T-helper 17 cell (primary cell): ENCODE measurements at places on chromosomes 4 and X.

DNA sequence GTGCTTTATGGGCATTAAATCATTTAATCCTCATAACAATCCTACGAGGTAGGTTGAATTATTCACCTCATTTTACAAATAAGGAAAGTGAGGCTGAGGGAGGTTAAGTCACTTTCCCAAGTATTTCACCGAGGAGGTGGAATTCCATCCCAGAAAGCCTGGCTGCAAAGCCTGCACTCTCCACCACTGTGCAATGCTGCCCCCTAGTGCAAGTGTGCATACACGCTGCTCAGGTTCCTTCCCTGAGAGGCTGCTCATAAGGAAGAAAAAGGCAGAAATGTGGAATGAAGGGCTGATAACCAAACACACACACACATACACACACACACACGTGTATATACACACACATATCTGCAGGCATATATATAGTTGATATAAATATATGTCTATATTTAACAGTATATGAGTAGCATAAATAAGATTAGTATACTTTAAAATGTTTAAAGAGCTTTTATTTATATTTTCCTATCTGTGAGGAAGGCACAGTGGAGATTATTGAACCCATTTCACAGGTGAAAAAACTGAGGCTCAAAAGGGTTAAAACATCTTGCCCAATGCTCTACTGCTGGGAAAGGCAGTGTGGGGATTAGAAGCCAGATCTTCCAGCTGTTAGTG, 714.5 kb upstream of the TENM3 start:
- H3K4me3 ChIP-seq = no peak overlapping the region
- DNase-seq = no peak
- H3K36me3 ChIP-seq = no peaks in the 10 kb centered on the region
- H3K27ac ChIP-seq = no peak overlapping the region
- no peaks in the 10 kb centered on the region for H3K27me3 ChIP-seq

- H3K4me1 ChIP-seq = no peaks in the 10 kb centered on the region
- H3K4me3 ChIP-seq = no peak overlapping the region
- no peak for DNase-seq
These were observed 365.7 kb downstream of the FGF13 start for GRCh38 chrX:138345801-138346200.

GRCh38 chr4:3168029-3168428, 80.9 kb upstream of the MSANTD1 start:
- H3K36me3 ChIP-seq = peaks cover 21% of the 10 kb centered on the region
- peaks cover 16% of the 10 kb centered on the region for H3K4me1 ChIP-seq
- no peak for DNase-seq
- no peaks in the 10 kb centered on the region for H3K27me3 ChIP-seq
- no peak overlapping the region for H3K27ac ChIP-seq

DNA sequence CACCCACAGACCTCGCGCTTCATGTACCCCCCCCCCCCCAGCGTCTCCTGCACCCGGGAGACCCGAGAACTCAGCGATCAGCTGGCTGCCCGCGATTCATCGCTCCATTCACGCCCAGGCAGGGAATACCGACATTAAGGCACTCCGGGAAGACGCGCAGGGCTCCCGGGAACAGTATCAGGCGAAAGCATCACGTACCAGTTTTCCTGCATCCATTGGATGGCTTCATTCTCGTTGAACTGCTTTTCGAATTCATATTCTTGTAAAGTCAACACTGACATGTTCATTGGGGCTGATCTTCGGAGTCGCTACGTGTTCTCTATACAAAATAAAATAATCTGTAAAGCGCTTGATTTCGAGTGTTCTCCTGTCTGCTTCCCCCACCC, 373 bp downstream of the ELOVL6 start:
- peaks cover 31% of the 10 kb centered on the region for H3K4me1 ChIP-seq
- peak overlapping the region; percentile 100 for H3K4me3 ChIP-seq
- H3K27ac ChIP-seq = peak overlapping the region; percentile 91

DNA sequence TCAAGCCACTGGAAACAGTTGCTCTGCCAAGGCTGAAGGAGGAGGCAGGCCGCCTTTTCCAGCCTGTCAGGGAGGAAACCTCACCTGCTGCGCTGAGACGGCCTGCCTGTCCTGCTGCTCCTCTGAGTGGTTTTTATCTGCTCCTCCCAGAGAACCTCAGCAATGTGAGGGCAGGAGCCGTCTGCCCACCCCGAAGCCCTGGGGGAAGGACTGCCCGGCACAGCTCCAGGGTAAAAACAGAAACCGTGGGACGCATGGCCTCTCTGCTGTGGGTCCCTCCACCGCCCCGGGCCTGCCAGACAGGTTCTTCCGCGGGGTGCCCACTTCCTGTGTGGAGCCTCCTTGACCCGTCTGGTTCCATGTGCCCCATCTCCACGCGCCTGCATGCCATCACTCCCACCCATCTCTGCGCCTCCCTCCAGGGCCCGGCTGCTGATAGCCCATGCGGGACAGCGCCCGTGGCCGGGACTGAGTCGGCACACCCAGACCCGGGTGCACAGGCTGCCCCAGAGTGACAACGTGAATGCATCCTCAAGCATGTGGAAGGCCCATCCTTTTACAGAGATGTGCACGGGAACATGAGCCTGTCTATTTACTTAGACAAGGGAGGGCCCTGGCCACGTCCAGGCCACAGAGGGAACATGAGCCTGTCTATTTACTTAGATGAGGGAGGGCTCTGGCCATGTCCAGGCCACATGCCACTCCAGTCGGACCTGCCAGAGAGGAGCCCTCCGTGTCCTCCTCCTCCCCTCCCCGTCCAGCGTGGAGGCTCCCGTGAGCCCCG, 4.0 kb upstream of the SLC49A3 start:
- H3K4me1 ChIP-seq = no peaks in the 10 kb centered on the region
- peaks cover 12% of the 10 kb centered on the region for H3K27me3 ChIP-seq
- no peak overlapping the region for H3K4me3 ChIP-seq

GRCh38 chr4:88964450-88964849, 92.5 kb downstream of the FAM13A start:
- peaks cover 6% of the 10 kb centered on the region for H3K4me1 ChIP-seq
- H3K36me3 ChIP-seq = no peaks in the 10 kb centered on the region
- no peak overlapping the region for H3K4me3 ChIP-seq
- no peaks in the 10 kb centered on the region for H3K27me3 ChIP-seq
- H3K27ac ChIP-seq = no peak overlapping the region

DNA sequence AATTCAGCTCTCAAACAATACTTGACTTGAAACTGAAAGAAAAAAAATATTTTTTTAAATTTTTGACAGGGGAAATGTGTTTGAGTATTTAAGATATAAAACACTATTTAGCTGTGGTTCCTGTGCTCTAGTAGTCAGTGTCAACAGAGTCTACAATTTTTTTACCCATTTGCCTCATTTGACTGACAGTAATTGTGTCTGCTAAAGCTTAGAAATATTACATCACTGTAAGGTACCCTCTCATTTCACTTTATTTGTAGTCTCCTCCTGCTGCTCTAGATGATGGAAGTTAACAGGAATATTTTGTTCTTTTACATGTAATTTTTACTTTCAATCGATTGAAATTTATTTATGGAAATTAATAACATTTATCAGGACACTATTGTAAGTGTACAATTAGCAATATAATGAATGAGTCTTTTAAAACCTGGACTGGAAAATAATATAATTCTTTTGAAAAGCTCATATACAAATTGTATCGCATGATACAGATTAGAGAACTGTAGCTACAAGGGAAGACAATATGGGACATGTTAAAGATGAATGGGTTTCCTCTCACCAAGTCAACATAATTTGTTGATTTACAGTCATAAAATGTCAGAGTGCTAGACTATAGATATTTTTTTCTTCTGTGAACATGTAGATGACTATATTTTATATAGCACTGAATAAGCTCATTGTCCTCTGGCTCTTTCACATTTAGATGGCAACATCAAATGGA, 1186.5 kb upstream of the ADGRL3 start:
- H3K4me3 ChIP-seq = no peak overlapping the region
- no peak for DNase-seq
- no peaks in the 10 kb centered on the region for H3K36me3 ChIP-seq
- H3K4me1 ChIP-seq = no peaks in the 10 kb centered on the region
- H3K27ac ChIP-seq = no peak overlapping the region

- peak within 1 kb of the TSS; percentile 87 for H3K4me3 ChIP-seq
- H3K36me3 ChIP-seq = no peaks in the 10 kb centered on the region
- DNase-seq = peak; percentile 19
- H3K27ac ChIP-seq = peak within 1 kb of the TSS; percentile 75
- peaks cover 65% of the 10 kb centered on the region for H3K27me3 ChIP-seq
These were observed at the start of gene NMU for GRCh38 chr4:55635741-55636655. TSS of gene NMU (minus strand) at chr4:55636298. CDS start at chr4:55636192, 106 bp downstream.

DNA sequence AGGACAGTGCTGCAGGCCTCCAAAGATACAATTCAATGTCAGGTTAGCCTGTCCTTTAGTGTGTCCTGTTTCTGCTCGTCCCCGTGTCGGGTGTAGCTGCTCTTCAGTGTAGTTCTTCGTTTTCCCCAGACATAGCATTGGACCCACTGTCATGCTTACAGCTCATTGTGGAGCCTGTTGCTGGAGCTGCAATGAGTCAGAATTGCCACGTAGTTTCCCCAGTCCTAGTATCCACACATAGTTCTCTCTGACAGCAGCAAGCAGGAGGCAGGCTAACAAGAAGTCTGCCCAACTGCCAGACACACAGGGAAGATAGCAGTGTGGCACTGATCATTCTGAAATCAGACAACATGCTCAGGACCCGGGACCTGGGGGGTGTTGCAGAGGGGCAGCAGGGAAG, 49.2 kb downstream of the MOSPD2 start:
- no peaks in the 10 kb centered on the region for H3K4me1 ChIP-seq
- H3K27ac ChIP-seq = no peak overlapping the region
- H3K4me3 ChIP-seq = no peak overlapping the region
